ENCODE measurements at places on chromosomes 6 and 20.

DNA sequence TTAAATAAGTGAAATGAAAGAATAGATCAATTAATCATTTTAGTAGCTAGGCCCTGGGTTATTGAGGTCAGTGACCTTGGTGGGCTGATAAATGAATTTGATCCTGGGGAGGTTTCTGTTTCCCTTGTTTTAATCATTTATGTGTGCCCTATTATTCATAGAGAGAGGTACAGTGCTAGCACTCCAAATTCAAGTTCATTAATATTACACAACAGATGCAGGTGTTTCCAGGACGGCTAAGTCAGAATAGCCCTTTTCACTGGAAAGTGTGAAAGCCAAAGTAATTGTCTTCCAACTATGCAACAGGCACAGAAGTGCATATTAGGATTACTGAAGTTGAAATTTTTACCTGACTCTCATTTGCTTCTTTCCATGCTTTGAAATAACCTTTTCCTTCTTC lies 61.7 kb upstream of the SGK1 start:
- DNase-seq = no peak

GRCh38 chr6:168885751-168886742 lies 367.6 kb downstream of the THBS2 start:
- no peak for DNase-seq

DNA sequence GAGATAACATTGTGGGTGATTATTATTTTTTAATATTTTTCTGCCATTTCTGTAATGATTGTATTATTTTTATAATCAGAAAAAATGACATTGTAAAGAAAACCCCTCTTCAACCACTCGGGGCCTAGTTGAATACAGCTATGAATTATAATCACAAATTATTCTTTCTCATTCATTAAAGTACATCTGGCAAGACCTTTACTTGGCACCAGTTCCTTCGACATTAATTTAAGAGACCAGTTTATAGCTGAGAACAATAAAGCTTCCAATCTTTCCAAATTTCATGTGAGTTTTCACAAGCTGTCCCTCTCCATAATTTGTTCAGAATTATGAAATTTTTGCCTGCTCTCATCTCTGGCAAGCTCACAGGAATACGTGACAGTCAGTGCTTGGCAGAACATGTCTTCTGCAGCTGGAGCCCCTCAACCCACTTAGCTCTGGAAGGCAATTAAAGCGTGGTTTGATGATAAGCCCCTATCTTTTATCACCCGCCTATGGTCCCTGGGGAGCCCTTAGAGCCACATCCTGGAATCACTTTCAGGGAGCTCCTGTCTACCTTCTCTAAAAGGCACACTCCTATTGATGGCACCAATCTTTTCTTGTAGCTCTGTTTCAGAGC lies 237.2 kb upstream of the PRND start:
- no peak for DNase-seq

GRCh38 chr6:20879526-20879925 lies 345.3 kb downstream of the CDKAL1 start:
- DNase-seq = peak; percentile 15

DNA sequence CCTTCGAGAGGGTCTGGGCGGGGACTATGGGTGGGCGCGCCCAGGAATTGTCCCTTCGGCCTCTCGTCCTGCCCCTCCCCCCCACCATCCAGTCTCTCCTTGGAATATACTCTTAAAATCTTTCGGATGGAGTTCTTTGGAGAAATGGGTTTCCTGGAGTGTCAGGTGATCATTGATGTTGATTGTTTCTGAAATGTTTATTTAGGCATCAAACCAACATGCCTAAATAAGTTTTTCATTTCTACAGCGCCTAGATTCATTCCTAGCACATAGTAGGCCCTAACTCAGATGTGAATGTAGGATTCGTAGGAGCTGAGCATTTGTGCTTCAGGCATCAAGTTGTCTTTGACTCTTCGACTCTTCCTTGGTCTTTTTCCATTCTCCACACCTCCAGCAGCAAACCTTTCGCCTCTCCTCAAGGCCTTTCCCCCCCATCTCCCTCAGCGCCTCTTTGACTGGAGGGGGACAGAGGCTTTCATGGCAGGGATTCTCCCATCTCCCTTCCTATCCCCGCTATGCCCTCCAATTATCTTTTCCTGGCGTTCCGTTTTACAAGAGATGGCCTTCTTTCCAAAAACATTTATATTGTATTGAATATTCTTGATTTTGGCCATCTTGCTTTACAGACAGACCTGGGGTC lies 610 bp downstream of the CASP8AP2 start:
- DNase-seq = no peak

DNA sequence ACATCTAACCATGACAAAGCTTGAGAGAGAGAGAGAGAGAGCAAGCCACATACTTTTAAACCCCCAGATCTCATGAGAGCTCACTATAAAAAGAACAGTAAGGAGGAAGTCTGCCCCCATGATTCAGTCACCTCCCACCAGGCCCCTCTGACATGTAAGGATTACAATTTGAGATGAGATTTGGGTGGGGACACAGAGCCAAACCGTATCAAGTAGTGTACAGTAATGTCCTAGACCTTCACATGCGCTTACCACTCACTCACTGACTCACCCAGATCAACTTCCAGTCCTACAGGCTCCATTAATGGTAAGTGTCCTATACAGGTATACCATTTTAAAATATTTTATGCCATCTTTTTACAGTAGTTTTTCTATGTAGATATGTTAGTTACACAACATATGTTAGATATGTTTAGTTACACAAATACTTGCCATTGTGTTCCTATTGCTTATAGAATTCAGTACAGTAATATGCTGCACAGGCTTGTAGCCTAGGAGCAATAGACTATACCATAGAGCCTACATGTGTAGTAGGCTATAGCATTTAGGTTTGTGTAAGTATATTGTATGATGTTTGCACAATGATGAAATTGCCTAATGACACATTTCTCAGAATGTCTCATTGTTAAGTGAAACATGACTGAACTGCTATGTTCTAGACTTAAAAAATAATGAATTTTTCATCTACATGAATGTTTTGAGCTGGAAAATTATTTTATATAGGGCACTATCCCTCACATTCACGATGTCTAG lies 11.7 kb downstream of the TSPYL1 start:
- DNase-seq = peak; percentile 33

- DNase-seq = no peak
Observed at GRCh38 chr20:14556206-14556605, 218.8 kb upstream of the FLRT3 start.

- no peak for DNase-seq
Observed at GRCh38 chr6:34562861-34563512, 6.9 kb upstream of the SPDEF start.

DNA sequence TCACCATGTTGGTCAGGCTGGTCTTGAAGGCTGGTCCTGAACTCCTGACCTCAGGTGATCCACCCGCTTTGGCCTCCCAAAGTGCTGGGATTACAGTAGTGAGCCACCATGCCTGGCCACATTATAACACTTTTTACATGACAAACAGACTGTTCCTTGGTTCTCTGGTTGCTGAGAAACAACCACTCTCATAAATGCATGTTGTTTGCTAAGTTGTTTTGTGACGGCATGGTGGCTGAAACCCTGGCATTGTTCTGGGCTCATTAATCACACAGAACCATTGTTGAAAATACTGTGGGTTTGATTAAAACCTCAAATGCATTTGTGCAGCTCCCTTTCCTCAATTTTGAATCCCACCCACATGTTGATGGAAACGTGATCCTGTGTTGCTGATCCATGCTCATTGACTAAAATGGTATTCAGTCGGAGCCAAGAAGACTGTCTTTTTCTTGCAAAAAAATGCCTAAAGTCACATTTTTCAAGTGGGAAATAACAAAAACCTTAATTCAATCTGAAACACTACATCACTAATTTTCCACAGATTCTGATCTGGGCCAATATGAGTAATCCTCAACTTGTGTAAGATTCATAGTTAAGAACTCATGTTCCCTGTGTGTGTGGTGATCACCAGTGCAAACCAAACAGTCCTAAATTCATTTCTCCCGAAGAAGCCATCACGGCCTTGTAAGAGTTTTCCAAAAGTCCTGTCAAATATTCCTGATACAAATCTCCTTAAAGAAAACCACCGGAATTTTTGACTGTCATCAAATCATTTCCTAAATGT lies 132.8 kb downstream of the FNDC1 start:
- DNase-seq = no peak

DNA sequence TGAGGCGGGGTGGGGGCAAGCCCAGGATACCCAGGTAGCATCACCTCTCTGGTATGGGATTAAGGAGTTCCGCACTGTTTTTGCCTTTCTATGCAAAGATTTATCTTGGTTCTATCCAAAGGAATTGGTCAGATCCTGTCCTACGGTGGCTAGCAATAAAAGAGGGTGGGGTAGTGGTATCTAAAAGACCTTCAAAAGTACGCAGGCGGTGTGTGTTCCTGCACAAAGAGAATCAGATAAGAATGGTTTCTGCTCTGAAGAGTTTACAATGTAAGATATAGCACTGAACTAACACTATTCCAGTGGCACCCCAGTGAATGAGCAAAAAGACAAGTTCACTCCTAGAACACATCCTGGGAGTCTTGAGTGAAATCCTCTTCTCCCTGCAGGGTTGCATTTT lies 6.3 kb downstream of the MRPS18A start:
- DNase-seq = no peak

DNA sequence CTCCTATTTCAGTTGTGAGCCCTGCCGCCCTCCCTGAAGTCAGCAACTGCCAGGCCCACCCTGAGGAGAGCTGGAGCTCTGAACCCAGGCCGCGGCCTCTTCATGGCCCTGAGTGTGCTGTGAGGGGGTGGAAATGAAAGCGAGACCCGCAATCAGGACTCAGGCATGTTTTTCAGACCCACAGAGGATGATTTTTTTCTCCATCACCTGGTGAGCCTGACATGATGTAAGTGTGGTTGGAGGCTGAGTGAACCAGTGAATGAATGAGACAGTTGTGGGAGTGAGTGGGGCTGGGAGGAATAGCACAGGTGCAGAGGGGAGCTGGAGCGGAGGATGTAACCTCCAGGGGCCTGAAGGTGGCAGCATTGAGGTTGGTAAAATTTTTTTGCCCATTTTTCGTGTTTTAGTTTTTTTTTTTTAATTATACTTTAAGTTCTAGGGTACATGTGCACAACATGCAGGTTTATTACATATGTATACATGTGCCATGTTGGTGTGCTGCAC lies 18.3 kb downstream of the RAET1L start:
- peak; percentile 19 for DNase-seq

- no peak for DNase-seq
Observed at GRCh38 chr20:39489986-39490560, 527.9 kb downstream of the DHX35 start.

DNA sequence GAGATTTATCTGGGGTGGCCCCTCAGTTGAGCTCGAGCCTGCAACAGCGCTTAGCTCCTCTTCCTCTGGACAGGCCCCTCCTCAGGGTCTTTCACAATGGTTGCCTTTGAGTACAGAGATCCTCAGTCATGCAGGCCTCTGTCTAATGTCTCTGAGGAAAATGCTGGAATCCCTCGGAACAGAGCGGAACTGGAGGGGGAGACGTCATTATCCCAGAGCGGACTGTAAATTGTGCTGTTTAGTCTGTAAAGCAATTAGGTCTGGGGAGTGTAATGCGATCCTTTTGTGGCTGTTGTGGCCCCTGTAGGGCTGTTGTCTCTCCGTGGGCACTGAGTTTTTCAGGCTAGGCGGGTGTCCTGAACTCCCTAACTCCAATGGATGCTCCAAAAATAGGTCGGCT lies 15.0 kb upstream of the DAAM2 start:
- no peak for DNase-seq

DNA sequence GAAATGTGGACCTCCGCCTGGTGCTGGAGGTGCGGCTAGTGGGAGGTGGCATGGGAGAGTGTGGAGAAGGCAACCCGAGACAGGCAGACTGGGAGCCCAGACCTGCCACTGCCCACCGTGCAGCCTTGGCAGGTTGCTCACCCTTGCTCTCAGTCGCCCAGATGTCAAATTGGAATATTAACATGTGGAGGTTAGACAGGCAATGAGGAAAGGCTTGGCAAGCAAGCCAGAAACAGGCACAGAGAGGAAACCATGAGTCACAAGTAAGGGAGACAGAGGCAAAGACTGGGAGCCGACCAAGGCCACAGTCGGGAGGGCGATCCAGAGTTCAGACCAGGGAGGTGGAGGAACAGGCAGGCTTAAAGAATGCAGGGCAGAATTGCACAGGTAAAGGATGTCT lies 178.2 kb downstream of the FOXC1 start:
- DNase-seq = peak; percentile 59

DNA sequence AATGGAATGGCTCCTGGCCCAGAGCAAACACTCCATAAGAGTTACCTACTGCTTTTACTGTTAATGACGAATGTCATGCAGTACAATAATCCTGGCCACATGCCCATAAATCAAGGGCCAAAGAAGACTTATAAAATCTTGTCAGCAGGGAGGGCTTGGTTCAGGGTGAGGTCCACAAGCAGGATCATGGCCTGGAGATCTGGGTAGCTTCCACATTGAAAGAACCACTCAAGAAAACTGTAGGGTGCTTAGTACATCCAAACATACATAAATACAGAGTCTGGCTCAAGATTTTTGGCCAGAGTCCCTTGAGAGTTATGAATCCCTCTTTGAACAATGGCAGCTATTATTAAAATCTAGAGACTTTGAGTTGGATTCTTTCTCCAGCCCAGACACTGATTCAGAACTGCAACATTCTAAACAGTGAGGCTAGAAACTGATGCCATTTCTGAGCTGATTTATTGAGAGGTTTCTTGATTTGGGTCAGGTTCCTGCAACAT lies 188.7 kb downstream of the CDC5L start:
- peak; percentile 51 for DNase-seq

DNA sequence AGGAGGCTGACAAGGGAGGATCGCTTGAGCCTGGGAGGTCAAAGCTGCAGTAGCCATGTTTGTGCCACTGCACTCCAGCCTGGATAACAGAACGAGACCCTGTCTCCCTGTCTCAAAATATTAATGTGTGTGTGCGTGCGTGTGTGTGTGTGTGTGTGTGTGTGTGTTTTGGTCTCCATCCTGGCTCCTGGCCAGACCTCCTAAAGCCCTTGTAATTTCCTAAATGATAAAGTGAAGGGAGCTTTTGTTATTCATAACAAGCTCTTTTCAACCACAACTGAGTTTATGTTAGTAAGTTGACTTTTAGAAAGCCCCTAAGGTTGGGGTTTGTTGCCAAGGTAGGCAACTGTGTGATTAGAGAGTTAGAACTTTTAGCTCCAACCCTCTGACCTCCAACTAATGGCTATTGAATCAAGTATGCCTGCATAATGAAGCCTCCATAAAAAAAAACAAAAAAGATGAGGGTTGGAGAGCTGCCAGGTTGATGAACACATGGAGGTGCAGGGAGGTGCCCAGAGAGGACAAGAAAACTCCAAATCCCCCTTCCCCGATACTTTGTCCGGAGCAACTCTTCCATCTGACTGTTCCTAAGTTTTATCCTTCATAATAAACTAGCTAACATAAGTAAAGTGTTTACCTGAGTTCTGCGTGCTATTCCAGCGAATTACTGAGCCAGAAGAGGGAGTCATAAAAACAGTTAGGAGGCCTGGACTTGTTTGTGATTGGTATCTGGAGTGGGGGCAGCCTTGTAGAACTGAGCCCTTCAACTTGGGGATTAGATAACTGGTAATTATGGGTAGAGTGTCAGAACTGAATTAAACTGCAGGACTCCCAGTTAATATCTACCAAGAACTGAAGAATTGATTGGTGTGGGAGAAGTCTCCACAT lies 5.3 kb upstream of the AIF1 start:
- DNase-seq = no peak
